ENCODE measurements at places on chromosomes 4 and X.
A peak's percentile ranks its signal among the peaks of the same experiment; 100 is the strongest.

GRCh38 chr4:42404001-42404400 is 6.7 kb downstream of the SHISA3 start:
- DNase-seq, result no peak

- no peak for DNase-seq
Observed at GRCh38 chr4:1684506-1685234, 557 bp upstream of the FAM53A start.

GRCh38 chrX:129939986-129940385 is 34.0 kb downstream of the UTP14A start:
- no peak for DNase-seq

DNA sequence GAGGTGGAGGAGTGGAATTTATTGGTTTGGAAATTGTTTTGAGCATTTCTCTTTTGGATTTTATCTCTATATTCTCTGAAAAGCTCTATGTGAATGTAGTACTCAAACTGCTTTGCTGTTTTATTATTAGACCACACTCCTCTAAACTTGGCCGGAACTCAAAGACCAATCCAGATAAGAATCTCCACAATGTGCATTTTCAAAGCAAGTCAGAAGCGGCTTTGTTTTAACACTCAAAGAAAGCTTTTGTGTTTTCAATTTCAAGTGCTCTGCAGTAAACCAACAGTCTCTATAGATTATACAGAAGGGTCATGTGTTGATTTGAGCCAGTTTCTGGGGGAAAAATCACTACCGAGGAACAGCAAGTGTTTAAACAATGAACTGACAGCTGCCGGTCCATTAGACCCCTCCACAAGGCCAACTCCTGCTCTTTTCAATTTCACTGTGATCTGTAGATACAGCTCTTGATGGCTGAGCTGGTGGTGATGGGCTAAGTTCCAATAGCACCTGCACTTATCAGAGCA is 79.4 kb downstream of the FTHL17 start:
- DNase-seq, result no peak

GRCh38 chr4:137640156-137640837 is 108.0 kb upstream of the PCDH18 start:
- no peak for DNase-seq

GRCh38 chr4:166658585-166658984 is 575.7 kb downstream of the SPOCK3 start:
- DNase-seq, result no peak

DNA sequence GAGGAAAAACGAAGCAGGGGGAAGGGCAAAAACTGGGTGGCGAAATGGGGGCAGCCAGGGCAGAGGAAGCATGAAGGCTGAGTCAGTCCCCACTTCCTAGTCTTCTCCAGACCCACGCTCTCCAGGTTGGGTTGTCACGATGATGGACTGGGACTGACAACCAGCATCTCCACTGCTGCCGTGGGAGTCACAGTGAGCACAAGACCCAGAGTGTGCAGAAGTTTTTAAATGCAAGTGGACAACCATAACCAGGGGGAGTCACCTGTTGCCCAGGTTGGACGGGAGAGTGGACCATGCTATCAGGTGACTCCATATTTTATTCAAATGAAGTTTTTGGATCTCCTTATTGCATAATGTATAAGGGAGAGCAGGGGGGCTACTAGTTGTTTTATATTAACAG is 511.4 kb upstream of the ZFP42 start:
- DNase-seq, result no peak

GRCh38 chr4:36094995-36095394 is 149.3 kb downstream of the ARAP2 start:
- no peak for DNase-seq

DNA sequence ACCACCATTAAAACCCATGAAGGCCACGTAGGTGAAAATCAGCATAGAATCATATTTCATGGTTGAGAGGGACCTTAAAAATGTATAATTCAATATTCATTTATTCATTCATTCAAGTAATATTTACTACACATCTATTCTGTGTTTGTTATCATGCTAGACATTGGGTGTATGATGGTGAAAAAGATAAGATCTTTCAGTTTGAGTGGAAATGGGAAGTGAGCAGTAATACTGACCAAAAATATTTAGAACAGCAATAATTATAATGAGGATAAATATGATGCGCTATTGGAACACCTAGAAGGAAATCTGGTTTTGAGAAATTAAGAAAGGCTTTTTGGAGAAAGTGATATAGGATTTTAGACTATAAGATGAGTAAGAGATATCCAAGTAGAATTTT is 28.0 kb downstream of the DKK2 start:
- no peak for DNase-seq

DNA sequence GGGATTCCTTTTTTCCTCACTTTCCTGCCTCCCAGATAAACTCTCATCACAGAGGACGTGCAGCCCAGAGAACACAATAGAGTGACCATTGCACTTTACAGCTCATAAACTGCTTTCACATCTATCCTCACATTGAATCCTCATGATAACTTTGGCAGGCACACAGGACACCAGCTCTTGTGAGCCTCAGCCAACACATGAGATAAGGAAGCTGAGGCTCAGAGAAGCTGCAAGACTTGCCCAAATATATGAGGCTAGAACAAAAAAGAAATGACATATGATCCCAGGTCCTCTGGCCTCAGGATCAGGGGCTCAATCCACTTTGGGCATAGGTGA is 85.0 kb upstream of the CPEB2 start:
- no peak for DNase-seq

GRCh38 chr4:48727666-48728459 is 52.2 kb downstream of the FRYL start:
- no peak for DNase-seq

GRCh38 chrX:73562984-73563737 is at the start of gene CHIC1:
TSS of gene CHIC1 (plus strand) at chrX:73563197. CDS start at chrX:73563285, 88 bp downstream.
- DNase-seq, result peak; percentile 74

- DNase-seq, result no peak
Observed at GRCh38 chrX:131762802-131763234, 218.9 kb downstream of the OR13H1 start.

DNA sequence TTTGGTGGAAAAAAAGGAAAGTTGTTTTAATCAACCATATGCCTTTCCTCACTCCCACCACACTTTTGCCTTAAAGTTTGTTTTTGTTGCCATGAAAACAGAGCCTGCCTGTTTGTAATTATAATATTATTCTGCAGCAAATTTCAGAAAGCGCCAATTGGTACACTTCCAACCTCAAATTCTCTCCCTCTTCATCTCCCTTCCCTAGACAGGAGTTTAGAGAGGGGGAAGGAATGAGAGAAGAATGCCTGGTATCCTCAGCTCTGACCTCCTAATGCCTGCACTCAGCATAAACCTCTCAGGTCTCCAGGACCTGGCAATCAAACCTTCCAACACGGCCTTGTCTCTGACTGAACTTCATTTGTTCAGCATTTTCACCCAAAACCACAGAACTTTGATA is 138.4 kb upstream of the HCCS start:
- DNase-seq, result no peak

DNA sequence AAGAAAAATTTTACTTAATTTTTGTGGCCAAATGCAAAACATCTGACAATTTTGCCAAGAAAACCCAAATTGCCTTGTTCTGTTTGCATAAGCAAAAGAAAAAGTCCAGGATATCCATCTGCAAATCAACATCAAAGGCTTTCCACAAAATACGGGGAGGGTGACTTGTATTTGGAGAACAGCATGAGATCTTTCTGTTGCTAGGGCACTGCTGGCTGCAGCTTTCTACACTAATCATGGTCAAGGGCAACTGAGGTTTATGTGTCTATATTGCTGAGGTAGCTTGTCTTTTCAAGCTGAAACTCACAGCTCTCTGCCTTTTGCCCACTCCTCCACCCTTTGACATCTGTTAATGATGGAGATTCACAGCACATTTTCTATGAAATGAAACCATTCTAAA is 389.1 kb downstream of the NKX6-1 start:
- no peak for DNase-seq

GRCh38 chr4:14272206-14272605 is 644.7 kb upstream of the BOD1L1 start:
- DNase-seq, result no peak

DNA sequence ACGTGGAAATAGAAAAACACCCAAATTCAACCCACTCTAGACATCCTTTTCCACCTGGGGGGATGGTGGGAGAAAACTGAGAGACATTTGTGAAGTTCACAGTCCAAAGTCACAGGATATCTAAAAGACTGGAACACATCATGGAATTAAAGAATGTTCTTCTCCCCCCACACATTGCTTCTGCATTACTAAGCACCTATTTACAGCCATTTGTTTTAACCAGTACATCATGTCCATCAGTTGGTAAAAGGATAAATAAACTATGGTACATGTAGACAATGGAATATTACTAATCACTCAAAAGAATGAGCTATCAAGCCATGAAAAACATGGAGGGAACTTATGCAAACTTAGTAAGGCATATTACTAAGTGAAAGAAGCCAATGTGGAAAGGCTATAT is 185.5 kb upstream of the ANXA10 start:
- no peak for DNase-seq

DNA sequence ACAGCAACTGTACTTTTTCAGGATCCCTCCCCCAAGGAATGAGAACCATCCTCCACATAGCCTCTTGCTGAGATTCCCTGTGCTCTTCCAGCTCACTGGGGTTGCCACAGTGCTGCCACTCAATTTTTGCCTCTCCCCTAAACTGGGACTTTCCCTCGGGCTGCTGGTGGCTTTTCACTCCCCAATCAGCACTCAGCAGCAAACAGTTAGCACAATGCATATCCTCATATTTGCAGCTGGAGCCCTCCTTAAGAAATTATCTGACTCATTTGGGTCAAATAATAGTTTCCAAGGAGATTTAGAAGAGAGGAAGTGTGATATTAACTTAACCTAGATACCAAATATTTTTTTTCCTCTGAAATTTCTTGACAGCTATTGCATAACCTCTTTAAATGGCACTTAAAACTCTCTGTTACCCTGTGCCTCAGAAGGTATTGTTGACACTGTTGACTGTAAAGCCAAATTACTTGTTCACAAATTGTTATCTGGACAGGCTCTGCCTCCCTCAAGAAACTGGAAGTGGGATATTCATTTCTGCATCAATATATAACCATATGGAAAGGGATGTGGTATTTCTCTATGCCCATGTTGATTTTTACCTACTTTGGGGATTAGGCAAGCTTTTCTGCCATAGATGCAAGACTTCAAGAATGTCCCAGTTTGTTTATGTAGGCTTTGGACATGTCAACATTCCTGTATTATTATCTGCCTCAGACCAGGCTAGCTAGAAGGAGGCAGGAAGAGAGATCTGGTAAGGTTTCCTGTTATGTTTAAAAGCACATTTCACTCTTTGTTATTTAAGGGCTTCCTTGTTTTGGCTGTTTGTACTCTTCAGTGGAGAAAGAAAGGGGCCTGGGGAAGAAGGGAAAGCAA is 58.0 kb downstream of the SEPTIN11 start:
- DNase-seq, result no peak

DNA sequence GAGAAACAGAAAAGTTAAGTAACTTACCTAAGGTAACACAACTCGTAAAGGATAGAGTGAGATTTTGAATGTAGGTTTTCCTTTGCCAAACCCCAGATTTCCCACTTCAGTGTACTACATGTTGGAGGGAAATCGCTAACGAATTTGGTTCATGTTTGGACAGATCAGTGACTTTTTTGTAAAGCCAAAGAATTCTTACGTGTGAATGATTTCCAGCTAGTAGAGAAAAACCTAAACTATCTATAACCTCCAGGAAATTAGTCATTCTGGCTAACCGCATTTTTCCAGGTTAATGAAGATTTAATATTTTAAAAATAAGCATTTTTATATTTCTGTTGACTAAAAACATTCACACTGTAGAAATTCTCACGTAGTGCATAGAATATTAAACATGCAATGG is 7.2 kb downstream of the TENM3 start:
- DNase-seq, result no peak

DNA sequence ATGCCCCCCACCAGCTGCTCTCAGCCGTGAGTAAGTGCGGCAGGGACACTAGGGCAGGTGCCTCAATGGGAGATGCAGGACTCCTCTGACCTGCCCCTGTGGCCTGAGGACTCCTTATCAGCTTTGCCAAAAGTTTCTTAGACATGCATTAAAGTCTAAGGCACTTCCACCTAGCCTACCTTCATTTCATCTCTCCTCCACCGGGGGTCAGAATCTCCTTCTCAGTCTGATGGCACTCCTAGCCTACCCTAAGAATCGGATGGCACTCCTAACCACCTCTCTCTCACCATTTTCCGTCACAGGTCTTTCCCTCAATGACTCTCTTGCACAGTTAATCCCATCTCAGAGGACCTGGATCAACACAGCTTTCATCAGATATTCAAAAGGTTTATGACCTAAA is 85.9 kb downstream of the OTC start:
- DNase-seq, result no peak

DNA sequence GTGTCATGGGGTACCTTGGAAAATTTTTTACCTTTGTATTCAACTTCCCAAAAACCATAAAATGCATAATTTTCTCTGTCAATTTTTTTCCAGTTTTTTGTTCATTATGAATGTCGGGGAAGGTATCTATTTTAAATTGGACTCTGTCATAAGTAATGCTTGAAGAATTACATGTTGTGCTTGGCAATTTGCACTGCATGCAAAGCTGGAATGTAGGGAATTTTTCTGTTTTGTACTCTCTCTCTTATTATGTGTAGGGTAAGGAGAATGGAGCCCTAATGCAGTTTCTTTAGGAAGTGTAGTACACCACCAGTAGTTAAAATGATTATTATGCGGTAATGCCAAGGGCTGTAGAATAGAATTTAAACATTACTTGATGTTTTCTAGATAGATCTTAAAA is 137.7 kb upstream of the LIMCH1 start:
- no peak for DNase-seq

GRCh38 chrX:35919536-35920309 is at the start of gene CFAP47:
TSS of gene CFAP47 (plus strand) at chrX:35919734. CDS start at chrX:35919800, 66 bp downstream.
- peak; percentile 73 for DNase-seq

GRCh38 chr4:39494354-39494753 is 32.9 kb downstream of the UGDH start:
- no peak for DNase-seq

GRCh38 chr4:39814403-39815185 is 116.7 kb downstream of the UBE2K start:
- no peak for DNase-seq

DNA sequence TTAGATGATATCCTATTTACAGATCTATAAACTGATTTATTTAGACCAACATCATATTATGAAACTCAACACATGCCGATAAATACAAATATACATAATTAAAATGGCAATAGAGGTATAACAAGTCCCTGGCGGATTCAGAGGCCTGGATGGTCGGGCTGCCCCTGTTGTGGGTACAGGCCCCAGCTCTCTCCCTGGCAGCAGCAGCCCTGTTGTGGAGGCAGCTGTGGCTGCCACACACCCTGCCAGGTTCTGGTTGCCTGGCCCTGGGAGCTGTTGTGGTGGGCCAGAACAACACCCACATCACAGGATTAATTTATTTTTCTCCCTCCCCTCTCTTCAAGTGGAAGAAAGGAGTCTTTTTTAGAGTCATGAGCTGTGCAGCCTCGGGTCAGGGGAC is 12.1 kb upstream of the TCEAL2 start:
- no peak for DNase-seq

DNA sequence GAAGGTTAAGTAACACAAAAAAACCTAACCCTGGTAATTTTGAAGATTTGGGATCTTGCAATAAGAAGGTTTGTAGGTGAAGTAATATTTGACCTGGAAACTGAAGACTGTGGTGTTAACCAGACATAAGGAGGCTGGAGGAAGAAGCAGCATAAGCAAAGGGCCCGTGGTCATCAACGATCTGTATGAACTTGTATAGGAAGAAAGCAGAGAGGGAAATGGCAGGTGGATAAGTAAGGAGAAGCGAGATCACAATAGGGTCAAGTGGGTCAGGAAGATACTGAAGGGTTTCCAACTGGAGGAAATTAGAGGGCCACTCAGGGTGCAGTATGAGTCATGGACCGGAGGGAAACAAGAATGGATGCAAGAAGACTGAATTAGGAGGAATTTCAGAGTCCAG is 103.8 kb upstream of the SORBS2 start:
- DNase-seq, result no peak

Data from hepatocyte (in vitro differentiated cells).